ENCODE measurements at places on chromosomes 3 and 15. TPM values are rescaled to one million over a fixed set of nuclear protein-coding genes. Genes with fewer than 3 reads are reported as not detected.

GRCh38 chr15:57720867-57721266 is 14.4 kb downstream of the POLR2M start:
- no peak overlapping the region for H3K27ac ChIP-seq
- DNase-seq: no peak
- no peaks in the 10 kb centered on the region for H3K4me1 ChIP-seq
- no peaks in the 10 kb centered on the region for H3K36me3 ChIP-seq
- H3K4me3 ChIP-seq: no peak overlapping the region

- no peaks in the 10 kb centered on the region for H3K27me3 ChIP-seq
- DNase-seq: no peak
- H3K4me3 ChIP-seq: no peak overlapping the region
- H3K4me1 ChIP-seq: no peaks in the 10 kb centered on the region
- no peaks in the 10 kb centered on the region for H3K36me3 ChIP-seq
Observed at GRCh38 chr3:123688241-123688747, 103.4 kb upstream of the HACD2 start.

DNA sequence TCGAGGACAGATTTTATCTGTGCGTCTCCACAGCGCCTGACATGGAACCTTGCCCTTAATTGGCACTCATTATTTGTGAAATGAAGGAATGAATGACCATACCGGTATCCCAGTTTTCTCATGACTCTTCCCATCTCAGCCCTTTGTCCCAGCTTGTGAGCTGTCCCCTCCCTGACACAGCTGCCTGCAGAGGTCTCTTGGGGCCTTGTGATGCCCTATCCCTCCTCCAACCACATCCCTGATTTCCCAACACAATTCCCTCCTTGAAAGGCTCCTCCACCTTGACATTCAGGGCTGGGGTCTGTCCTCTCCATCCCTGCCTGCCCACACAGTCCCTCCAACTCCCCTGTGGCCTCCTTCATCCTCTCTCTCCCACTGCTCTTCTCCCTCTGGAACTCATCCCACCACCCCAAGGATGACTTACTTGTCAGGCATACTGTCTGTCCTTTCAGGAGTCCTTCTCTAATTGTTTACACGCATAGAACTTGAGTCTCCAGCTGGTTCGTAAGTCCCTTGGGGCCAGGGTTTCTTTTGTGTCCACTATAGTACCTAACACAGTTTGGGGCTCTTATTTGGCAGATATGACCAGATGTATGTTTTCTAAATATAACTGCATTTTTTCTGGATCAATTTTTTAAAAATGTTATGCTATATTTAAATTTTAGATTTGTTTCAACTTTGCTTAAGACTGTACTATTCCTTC is 35.6 kb upstream of the FILIP1L start:
- no peak for DNase-seq
- H3K27me3 ChIP-seq: no peaks in the 10 kb centered on the region
- H3K36me3 ChIP-seq: no peaks in the 10 kb centered on the region
- H3K27ac ChIP-seq: no peak overlapping the region

DNA sequence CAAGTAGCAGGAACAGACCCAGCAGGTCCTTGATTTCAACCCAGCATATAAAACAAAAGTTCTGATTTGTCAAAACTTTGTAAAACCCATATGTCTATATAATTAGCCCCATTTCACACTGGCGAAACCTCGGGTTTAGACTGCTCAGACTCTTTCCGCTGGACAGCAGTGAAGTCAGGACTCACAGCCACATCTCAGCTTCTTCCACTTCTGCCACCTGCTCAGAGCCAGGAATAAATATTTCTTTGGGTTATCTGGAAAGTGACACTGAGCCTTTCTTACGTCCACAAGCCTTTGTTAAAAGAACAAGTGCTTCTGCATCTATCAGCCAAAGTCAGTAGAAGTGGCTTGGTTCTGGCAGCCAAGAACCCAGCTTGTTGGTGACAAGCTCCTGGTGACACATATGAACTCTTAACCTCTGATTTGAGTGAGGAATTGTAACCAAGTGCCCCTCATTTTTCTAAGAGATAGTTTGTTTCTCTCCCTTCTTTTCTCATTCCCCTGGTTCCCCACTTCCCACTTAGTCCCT is 118.1 kb upstream of the CHD2 start:
- H3K27ac ChIP-seq: no peak overlapping the region
- no peaks in the 10 kb centered on the region for H3K27me3 ChIP-seq
- DNase-seq: no peak
- no peaks in the 10 kb centered on the region for H3K4me1 ChIP-seq
- no peak overlapping the region for H3K4me3 ChIP-seq
- no peaks in the 10 kb centered on the region for H3K36me3 ChIP-seq

The ZCWPW2 gene
- total RNA-seq: 1.5 TPM

DNA sequence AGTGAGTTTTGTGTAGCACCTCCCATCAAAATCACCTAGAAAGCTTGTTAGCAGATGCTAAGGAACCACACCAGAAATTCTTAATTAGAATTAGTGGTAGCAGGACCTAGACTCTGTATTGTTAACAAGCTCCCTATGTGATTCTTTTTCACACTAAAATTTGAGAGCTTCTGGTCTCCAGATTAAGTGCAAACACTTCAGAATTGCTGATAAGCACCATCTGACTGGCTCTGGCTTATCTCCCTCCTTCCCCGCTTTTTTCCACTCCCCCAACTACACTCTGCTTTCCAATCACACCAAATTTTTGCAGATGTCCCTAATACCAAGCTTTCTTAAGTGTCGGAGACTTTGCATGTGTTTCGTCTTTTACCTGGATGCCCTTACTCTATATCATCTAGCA is 410.1 kb upstream of the DPH6 start:
- DNase-seq: no peak
- H3K27ac ChIP-seq: no peak overlapping the region
- H3K4me1 ChIP-seq: no peaks in the 10 kb centered on the region
- no peak overlapping the region for H3K4me3 ChIP-seq
- H3K27me3 ChIP-seq: no peaks in the 10 kb centered on the region

GRCh38 chr3:2714834-2715233 is 395.3 kb downstream of the IL5RA start:
- H3K4me3 ChIP-seq: no peak overlapping the region
- no peak for DNase-seq
- no peaks in the 10 kb centered on the region for H3K27me3 ChIP-seq
- no peak overlapping the region for H3K27ac ChIP-seq
- no peaks in the 10 kb centered on the region for H3K4me1 ChIP-seq

The VIPR1 gene
- total RNA-seq: 104 TPM

The SLC35G2 gene
- total RNA-seq: 0.42 TPM

The MTHFS gene
- total RNA-seq: 25.6 TPM

All from CD4-positive, alpha-beta memory T cell (primary cell).